HFFc6 (cell line): ENCODE measurements at places on chromosomes 6 and 20.

DNA sequence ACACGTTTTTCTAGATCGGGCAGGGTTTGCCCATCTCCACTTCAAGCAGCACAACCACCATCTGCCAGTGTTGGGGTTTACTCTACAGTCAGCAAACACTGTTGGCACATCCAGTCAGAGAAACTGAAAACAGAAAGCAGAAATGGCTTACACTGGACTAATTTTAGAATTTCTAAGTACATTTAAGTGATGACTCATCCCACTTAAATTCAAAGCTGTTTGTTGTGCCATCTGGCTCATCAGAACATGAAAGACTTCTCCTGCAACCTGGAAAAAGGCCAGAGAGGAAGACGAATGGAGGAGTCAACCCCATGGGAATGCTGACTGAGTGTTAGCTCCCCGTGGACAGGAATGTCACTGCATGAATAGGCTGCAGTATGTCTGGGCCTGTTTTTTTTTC is 21.8 kb downstream of the FAM209B start:
- DNase-seq, result peak; percentile 98

GRCh38 chr20:56439771-56440291 is 27.8 kb downstream of the CASS4 start:
- peak; percentile 98 for DNase-seq

DNA sequence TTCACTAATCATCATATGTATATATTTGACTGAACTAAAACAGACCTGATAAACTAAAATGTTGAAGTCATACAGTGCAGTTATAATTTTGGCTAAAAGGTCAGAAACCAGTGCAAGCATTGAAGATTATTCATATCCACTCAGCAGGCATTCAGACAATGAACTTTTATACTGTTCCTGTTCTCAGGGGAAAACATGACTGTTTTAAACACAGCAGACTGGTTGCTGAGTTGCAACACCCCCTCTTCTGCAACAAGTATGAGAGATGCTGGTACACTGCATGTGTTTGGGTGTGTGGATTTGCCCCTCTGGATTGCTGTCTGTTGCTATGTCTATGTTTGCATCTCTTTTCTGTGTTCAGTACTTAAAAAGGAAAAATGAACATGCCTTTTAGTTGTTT is 206.8 kb downstream of the EYA4 start:
- DNase-seq, result no peak

GRCh38 chr6:128981716-128982115 is 98.8 kb downstream of the LAMA2 start:
- no peak for DNase-seq

DNA sequence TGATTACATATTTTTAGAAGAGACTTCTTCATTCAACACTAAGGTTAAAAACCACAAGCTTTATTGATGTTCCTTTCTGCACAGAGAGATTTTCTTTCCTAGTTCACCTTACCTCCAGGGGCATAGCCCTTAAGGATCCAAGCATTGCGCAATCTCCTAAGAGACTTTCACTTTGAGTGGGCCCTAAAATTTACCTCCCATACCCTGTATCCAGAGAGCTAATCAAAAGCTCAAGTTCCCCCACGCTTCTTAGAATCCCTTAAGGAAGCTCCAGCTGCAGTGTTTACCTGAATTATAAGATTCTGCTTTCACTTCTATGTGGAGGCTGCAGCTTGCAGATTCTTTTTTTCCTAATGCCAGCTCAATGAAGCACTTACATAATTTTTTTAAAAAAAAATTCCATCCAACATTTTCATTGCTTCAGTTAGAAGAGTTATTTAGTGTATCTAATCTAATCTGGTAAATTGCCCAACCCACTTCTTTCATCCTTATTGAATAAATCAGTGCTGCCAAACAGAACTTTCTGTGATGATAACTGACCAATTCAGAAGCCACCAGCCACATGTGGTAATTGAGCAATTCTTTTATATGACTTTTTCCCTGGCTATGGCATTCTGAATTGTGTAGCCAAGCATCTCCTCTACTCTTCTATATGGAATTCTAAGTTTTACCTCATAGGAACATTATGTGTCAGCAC is 24.6 kb upstream of the SPTLC3 start:
- DNase-seq, result no peak

- DNase-seq, result no peak
Observed at GRCh38 chr6:138442663-138443062, 38.6 kb downstream of the HEBP2 start.

GRCh38 chr6:73679009-73679408 is 17.0 kb upstream of the CD109 start:
- DNase-seq, result no peak

- peak; percentile 75 for DNase-seq
Observed at GRCh38 chr20:35200267-35200666, 26.2 kb upstream of the MMP24 start.

DNA sequence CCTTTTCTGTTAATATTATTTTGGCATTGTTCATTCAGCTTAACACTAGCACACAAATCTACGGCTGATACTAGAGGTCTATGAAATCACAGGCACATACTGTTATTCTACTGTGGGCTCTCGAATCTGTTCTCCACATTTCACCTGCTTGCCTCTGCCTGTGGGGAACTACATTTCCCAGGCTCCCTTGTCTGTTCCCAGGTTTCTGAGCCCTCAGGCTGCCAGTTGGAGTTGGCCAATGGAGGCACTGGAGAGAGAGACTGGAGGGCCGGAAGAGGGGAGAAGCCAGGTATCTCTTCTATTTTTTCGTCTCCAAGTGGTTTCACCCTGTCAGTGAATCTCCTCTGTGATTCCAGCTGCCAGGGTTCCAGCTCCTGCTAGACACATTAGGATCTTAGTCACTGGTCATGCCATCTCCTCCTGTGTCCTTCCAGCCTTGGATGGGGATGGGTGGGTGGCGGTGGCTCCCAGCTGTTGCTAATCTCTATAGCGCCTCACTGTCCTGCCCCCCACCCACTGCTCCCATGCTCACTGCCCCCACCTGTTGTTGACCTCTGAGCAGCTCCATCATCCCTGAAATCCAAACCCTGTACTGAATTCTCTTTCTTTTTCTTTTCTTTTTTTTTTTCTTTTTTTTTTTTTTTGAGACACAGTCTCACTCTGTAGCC is 188.2 kb downstream of the LRFN2 start:
- DNase-seq, result no peak

DNA sequence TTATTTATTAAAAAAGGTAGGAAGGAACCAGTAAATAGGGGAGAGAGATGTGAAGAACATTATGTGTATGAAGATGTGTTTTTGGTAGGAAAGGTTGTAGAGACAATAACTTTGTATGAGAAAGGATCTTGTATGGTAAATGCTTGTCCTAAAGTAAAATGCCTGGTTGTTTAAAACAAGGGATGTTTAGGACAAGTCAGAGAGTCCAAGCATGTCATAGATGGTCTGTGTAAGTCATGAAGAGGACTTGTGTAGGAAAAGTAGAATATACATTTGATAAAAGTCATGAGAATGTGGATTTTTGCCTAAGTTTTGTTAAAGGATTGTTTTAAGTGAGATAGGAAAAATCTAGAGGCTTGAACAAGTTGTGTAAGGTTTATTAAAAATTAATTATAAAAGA is 325.1 kb downstream of the CDH26 start:
- DNase-seq, result no peak

GRCh38 chr20:41692479-41693135 is 74.4 kb upstream of the CHD6 start:
- DNase-seq, result no peak

- DNase-seq, result no peak
Observed at GRCh38 chr20:49507741-49508434, 25.4 kb upstream of the KCNB1 start.

- no peak for DNase-seq
Observed at GRCh38 chr6:114520976-114521375, 178.2 kb upstream of the HS3ST5 start.

DNA sequence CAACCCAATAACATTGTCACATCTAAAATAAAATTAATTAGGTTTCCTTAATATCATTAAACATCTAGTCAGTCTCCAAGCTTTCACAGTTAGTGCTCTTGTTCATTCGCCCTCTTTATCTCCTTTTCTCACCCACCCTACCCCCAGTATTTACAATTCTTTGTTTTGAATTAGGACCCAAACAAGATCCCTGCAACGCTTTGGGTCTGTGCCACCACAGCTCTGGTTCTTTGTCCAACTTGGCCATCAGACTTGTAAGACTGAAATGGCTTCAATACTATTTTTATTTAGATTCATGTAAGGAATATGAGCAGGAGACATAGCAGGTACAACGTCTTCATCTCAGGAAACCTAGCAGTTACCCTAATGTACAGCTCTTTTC is 276.5 kb downstream of the CDKAL1 start:
- no peak for DNase-seq

- DNase-seq, result no peak
Observed at GRCh38 chr6:13074415-13075140, 253.8 kb downstream of the TBC1D7 start.
